ENCODE measurements at places on chromosomes 7 and 10.

DNA sequence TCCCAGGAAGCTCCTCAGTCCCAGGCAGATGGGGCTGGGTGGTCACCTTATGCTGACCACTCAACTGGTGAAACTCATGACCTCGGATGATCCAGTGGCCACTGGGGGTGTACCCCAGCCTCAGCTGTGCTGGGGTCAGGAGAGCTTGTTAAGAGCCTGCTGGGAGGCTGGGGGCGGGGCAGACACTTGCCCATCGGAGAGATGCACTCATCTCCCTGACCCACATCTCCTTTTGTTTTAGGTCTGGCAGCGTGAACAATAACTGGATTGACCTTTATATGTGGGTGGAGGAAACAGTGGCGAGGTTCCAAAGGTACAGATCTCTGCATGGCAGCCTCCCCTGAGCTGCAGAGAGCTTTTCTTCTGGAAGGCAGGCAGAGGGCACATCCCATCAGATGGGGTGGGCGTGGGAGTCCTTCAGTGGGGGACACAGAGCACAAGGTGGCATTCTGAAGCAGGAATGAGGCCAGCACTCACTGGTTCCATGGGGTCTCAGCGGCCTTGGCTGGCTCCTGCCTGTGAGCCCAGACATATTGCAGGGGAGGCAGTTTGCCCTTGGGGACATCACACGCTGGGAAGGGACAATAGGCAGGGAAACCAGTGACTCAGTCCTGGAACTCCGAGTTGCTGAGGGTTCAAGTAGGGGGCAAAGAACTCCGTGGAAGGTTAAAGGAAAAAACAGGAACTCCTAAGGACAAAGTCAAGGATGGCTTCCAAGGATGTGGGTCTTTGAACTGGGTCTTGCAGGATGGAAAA is 5.2 kb downstream of the ANTXRL start:
- DNase-seq: no peak

GRCh38 chr7:5672468-5672867 is 109.0 kb downstream of the RNF216 start:
- no peak for DNase-seq

- no peak for DNase-seq
Measured at GRCh38 chr10:131641898-131642297, 258.9 kb upstream of the PPP2R2D start.

DNA sequence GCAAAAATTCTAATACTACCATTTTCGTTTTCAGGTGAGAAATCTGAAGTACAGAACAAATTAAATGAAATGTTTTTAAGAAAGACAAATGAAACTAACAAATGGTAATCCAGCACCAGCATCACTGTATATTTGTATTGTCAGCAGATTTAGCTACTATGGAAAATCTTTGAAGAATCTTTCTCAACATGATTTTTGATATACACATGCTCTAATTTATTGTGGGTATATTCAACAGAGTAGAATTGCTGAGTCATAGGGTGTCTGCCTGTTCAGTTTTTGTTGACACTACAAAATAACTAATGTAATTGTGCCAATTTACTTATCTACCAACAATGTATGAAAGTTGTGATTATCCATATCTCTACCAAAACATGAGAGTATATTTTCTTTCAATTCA is 437.6 kb downstream of the PCDH15 start:
- DNase-seq: no peak

DNA sequence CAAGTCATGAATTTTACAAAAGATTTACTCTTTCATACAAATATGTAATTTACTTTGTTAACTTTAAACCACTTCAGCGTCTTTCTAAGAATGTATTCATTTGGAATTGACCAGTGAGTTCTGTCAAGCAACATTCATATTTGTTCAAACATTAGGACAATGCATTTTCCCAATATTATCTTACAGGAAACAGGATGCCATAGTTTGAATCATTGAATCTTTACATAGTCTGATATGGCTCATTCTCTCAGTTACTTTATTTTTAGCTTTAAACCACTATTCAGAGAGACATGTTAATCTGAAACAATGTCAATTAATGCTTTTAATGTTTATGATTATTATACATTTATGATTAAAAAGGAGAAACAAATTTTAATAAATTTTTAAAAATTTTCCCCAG is 21.1 kb upstream of the MEOX2 start:
- no peak for DNase-seq

GRCh38 chr10:132447446-132448247 is 50.6 kb downstream of the PWWP2B start:
- DNase-seq: peak; percentile 66

GRCh38 chr7:27423821-27424220 is 181.2 kb downstream of the EVX1 start:
- no peak for DNase-seq

DNA sequence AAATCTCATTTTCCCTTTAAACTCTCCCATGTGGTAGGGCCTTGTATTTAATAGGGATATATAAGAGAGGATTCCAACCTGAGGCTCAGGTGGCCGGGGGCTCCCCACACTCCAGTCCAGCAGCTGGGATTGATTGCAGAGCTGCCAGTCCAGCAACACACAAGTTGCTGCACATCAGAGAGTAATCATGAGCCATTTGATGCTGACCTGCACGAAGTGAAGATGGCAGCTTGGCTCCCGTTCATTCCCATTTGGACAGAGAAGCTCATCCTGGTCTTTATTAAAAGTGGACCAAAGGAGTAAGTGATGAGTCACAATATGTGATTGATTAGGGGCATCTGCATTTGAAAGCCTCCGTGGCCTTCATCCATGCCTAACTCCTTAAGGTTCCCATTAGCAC is 202.4 kb downstream of the PLXNA4 start:
- no peak for DNase-seq

GRCh38 chr7:15832996-15833395 is 146.5 kb upstream of the MEOX2 start:
- no peak for DNase-seq

- DNase-seq: no peak
Measured at GRCh38 chr10:42654419-42654818, 16.0 kb upstream of the ZNF33B start.

- DNase-seq: no peak
Measured at GRCh38 chr10:68010426-68010940, 64.6 kb downstream of the HERC4 start.

DNA sequence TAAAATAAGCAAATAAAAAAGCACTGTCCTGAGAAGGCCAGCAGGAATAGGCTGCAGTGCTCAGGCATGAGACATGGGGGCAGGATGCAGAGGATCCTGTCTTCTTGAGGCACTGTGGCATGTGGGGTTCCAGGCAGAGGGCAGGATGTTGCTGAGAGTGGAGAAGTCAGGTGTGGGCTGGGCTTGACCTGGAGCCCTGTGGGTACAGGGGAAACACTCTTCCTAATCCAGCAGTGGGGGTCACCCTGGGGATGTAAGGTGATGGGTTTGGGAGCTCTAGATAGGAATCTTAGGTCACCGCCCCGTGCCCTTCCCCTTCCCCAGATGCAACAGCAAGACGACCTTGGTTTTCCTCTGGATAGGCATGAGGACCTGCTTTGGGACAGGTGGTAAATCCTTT is 13.6 kb downstream of the SUMF2 start:
- DNase-seq: no peak

DNA sequence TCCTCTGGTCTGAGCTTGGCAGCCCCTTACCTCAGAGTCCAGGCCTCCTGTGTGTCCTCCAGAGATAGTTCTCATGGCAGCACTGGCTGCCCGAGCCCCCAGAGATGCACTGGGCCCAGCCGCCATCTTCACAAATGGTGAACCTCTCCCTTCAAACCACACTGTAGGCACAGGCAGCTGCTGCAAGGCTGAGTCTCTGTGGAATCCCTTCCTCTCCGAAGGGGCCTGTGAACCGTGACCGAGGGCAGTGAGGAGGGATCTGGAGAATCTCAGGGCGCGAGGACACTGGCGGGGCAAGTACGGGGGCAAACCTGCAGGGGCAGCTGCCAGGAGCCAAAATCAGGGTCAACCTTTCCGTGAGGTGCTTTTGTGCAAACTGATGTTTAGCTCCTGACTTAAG is 69.5 kb upstream of the CFAP46 start:
- no peak for DNase-seq

DNA sequence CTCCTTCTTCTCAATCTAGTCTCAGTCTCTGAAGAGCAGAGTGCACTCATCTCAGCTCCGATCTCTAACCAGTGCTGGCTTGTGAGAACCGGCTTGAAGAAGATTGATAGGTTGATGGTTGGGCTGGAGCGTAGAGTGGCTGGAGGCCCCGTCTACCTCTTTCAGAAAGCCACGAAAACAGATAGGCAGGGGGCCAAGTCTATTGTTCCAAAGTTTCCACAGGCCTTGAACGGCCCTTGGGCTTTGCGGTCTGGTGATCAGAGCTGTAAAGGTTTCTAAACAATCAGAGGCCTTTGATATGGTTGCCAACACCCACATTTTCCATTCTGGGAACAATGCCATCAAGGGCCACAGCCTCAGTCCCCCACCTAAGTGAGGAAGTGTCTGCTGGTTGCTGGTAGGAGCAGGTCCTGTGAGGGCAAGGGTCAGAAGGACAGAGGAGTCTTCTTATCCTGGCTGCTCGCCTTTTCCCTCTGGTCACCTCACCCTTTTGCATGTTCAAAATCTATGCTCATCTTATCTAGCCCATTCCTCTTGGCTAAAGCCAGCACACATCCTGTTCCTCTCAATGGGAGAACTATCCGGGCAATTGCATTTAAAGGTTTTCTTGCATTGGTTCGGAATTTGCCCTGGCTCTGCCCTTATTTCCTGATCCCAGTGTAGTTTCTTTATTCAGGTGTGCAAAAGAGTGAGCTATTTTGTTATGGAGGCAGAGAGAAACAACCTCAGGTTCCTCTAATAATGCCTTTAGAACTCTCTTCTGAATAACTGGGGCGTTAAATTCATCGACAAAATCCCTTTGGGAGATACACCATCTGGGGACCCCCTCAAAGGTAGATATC is 70.3 kb upstream of the KMT2E start:
- DNase-seq: peak; percentile 36

DNA sequence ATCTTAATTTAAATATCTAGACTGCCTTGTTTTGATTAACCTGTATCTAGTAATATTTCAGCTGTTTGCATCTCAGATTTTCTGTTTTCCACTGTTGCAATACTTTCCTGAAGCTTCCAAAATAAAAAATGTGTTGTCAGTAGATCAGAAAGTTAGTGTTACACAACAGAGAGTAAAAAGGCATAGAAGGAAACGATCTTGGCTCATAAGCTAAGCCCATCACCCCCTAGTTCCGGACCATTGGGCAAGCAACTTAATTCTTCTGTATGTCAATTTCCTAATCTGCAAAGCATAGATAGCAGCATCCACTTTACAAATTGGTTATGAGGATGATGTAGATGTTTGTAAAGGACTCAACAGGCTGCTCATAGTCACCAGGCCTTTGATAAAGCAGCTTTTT is 4.4 kb downstream of the PON3 start:
- no peak for DNase-seq

- DNase-seq: no peak
Measured at GRCh38 chr7:2947058-2947780, 96.4 kb downstream of the CARD11 start.

- DNase-seq: no peak
Measured at GRCh38 chr7:50729962-50730361, 52.7 kb downstream of the GRB10 start.

- DNase-seq: no peak
Measured at GRCh38 chr7:103541026-103541425, 95.0 kb upstream of the SLC26A5 start.

DNA sequence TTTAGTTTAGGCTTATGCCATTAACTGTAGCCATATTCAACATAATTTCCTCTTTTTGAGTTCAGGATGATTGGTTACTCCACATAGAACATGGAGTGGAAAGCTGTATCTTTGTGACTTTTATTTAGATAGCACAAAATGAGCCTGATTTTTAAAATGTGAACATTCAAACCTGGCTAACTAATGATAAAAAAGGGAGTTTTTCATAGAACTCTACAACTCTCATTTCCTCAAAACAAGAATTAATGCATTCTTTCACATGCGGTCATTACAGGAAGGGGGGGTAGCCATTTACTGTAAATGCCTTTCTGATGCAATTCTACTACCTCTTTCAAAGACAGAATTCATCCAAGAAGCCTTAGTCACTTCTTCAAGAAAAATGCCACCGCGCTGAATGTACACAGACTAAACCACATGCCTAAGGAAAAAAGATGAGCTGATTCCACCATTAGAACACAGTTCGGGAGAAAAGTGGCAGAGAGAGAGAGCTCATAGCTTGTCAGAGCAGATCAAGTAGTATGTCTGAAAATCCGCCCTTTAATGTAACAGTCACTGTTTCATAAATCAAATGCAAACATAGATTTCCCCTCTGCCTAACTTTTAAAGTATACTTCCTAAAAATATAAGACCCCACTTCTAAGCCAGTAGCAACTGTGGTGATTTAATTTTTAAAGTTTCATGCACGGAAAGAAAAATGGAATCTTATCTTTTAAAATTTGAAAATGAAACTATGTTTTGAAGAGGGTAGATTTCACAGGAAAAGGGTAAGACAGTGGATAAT is 226.4 kb upstream of the KLF14 start:
- peak; percentile 57 for DNase-seq

DNA sequence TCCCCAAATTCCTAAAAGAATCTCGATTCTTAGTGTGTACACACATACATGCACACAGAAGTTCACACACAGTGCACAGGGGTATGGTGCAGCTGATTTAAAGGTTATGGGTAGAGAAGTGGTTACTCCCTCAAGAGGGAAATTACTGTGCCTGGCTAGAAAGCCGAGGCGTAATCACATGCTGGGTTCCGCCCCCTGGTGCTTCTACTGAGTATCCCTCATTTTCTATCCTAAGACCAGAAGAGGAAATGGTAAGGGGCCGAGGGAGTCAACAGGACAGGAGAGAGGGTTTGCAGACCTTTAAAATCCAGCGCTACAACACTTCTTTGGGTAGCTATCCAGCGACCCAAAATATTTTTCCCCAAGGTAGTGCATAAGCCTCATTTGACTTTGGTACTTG is 147.3 kb upstream of the TMEM196 start:
- no peak for DNase-seq

GRCh38 chr7:144786079-144786478 is 49.8 kb downstream of the TPK1 start:
- no peak for DNase-seq

DNA sequence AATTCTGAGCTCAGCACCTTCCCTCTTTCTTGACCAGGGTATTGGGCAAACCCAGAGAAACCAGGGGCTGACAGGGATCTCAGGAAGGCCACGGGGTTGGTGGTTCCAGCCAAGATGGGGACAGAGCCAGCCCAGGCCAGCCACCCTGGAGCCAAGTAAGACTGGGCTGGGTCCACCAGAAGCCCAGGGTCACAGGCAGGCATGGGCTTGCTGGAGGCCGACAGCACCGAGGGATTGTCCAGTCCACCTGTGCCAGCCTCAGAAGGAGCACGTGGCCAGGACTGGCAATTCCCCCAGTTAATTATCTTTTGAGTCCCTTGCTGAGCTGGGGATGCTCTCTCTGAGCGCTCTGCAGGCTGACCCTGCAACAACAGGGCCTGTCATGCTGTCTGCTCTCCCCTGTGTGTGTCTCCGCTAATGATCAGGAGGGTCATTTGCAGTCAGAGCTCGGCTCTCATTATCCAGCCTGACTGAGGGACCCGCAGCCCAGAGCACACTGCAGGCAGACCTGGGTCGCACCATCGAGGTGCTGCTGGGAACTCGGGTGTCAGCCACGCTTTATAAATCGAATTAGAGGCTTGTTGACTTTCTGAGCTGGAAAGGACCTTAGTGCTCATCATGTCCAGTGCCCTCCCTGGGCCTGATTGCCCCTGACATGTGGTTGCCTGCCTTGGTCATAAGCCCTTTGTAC is 69.5 kb upstream of the PPIF start:
- DNase-seq: no peak
